ENCODE measurements at places on chromosomes 6 and 20.

- no peak for DNase-seq
Observed at GRCh38 chr6:48990739-48991138, 472.3 kb downstream of the MMUT start.

DNA sequence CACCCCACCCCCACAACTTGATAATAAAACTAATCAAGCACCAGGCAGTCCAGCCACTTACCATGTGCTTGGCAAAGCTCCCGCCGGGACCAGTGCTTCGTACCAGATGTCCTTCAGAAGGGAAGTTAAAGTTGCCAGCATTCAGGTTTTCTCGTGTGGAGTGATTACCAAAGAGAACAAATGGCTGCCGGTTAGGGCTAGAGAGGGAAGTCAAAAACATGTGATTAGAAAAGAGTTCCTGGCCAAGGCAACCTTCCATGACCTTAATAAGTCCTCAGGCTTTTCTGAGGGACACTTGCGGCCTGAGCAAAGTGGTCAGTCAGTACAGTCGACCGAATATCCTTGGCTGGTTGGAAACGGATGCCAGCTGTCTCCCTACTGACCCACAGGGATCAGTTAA lies 67.0 kb downstream of the DNAAF9 start:
- DNase-seq: peak; percentile 33

DNA sequence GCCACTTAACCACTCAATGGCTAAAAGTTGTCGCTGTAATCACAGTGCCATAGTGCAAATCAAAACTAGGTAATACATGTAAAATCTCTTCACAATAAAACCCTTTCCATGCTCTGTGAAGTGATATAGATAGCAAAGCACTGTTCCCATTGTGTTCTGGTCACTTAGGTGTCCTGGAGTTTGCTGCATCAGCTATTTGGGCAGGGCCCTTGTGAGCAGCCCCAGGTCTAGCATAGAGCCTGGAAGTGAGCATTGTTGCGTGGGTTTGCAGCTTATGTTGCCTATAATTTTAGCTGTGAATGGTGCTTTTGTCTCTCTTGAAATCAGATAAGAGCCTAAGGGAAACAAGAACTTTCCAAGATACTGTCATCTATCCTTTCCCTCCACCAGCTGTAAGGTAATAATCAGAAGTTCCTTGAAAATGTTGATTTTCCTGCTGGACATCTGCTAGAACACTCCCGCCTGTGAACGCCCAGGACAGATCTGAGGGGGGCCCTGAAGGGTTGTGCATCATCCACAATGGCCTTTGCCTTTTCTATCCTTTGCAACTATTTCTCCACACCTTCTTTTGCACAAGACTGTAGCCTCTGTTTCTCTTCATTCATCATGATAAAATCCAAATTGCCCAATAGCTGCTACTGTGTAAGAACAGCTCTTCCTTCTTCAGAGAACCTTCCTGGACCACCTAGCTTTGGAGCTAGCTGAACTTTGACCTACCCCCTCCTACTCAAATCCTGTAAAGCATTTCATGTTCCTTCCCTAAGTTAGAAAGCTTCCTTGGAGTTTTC lies 57.0 kb downstream of the TNFAIP3 start:
- no peak for DNase-seq

DNA sequence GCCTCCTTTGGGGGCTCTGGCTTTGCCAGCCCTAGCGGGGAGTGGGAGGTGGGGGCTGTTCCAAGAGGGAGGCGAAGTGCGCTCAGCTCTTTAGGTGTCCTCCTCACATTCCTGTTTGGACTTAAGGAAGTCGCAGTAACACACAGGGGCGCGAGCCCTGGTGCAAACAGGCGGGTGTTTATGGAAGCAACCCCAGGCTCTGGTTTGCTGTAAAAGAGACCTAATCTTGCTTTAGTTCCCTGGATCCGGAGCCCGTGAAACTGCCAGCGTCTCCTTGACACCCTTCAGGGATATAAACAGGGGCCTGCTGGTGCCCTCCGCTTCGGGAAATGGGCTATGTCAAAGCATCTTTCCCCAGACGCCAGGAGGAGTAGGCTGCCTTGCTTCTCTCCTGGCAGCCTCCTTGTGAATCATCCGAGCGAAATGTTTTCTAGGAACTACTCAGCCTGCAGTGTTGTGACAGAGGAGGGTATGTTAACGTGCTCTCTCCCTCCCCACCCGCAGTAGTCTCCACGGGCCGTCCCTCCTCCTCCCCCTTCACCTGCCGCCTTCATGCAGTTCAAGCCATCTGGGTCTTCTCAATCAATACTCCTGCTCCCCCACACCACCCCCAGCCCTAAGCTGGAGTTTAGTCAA lies 168.0 kb upstream of the LRFN2 start:
- DNase-seq: peak; percentile 12

- no peak for DNase-seq
Observed at GRCh38 chr6:132504757-132505156, 8.2 kb downstream of the STX7 start.

DNA sequence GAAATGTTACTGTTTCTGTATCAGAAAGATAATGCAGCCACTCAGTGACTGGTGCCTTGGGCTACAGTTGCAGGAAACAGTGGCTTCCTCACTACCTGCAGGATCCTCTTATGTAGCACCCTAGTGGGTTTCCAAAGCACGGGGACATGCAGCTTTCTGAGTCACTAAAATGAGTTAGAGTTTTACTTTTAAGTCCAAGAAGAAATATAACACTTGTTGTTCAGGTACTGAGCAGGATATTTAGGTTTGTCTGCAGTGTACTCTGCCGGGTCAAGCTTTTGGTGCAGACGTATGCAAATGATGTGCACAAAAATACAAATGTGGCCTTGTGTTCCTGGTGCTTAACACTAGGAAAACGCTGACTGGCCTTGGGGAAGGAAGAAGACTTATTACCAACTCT lies 22.0 kb downstream of the ACSS1 start:
- DNase-seq: no peak

GRCh38 chr6:128598571-128598970 lies 78.2 kb upstream of the PTPRK start:
- no peak for DNase-seq
